ENCODE measurements at places on chromosomes 1 and 21. TPM values are rescaled to one million over a fixed set of nuclear protein-coding genes. Genes with fewer than 3 reads are reported as not detected.
A peak's percentile ranks its signal among the peaks of the same experiment; 100 is the strongest.

DNA sequence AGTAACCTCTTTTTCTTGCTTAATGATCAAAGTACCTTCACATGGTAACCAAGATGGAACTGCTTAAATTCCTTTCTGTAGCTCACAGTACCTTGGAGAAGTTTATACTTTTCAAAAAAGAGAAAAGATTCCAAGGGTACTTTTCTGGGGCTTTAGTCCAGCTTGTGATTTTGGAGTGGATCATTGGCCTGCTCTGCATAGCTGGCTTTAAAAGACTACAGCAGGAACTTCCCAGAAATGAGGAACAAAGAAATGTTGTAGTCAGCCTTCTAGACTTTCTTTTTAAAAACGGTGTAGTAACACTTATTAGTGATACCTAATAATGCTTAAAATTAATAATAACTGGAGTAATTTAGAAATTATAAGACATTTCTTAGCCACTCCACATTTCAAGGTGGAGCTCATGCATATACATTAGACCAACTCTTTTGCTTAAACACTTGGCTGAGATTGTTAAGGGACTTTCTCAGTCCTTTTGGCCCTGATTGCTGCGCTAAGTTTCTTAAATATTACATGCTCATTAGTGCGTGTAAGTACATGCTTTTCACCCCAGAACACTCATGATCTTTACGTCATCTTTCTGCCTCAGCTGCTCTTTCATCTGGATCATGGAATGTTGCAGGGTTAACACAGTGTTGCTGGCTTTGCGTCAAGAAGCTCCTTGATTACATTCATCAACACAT, 57.3 kb downstream of the SDCCAG8 start:
- H3K27ac ChIP-seq, result no peak overlapping the region
- H3K4me3 ChIP-seq, result no peak overlapping the region
- DNase-seq, result no peak
- no peaks in the 10 kb centered on the region for H3K4me1 ChIP-seq
- H3K36me3 ChIP-seq, result peaks cover 2% of the 10 kb centered on the region
- H3K27me3 ChIP-seq, result no peaks in the 10 kb centered on the region

GRCh38 chr1:86231076-86231475, 74.5 kb upstream of the COL24A1 start:
- no peaks in the 10 kb centered on the region for H3K4me1 ChIP-seq
- H3K27me3 ChIP-seq, result no peaks in the 10 kb centered on the region
- no peak overlapping the region for H3K4me3 ChIP-seq
- DNase-seq, result no peak
- no peaks in the 10 kb centered on the region for H3K36me3 ChIP-seq

MNDA gene
- total RNA-seq, result not detected

DNA sequence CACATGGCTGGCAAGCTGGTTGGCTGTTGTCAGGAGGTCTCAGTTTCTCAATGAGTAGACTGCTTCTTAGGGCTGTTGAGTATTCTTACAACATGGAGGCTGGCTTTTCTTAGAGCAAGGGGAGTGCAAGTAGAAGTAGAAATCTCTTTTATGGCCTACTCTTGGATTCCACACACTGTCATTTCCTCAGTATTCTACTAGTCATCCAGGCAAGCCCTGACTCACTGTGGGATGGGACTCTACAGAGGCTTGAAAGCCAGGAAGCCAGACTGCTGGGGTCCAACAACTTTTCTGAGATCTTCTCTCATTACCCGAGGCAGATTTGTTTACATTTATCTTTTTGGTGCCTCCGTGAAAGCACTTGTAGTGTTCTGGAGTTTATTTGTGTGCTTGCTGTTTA, 196.2 kb upstream of the APP start:
- DNase-seq, result no peak
- H3K4me3 ChIP-seq, result no peak overlapping the region
- no peaks in the 10 kb centered on the region for H3K27me3 ChIP-seq
- no peak overlapping the region for H3K27ac ChIP-seq

- DNase-seq, result no peak
- peak overlapping the region; percentile 65 for H3K27ac ChIP-seq
- H3K4me1 ChIP-seq, result peaks cover 5% of the 10 kb centered on the region
- no peak overlapping the region for H3K4me3 ChIP-seq
- no peaks in the 10 kb centered on the region for H3K27me3 ChIP-seq
Measured at GRCh38 chr1:214338212-214338611, 57.3 kb downstream of the SMYD2 start.

DNA sequence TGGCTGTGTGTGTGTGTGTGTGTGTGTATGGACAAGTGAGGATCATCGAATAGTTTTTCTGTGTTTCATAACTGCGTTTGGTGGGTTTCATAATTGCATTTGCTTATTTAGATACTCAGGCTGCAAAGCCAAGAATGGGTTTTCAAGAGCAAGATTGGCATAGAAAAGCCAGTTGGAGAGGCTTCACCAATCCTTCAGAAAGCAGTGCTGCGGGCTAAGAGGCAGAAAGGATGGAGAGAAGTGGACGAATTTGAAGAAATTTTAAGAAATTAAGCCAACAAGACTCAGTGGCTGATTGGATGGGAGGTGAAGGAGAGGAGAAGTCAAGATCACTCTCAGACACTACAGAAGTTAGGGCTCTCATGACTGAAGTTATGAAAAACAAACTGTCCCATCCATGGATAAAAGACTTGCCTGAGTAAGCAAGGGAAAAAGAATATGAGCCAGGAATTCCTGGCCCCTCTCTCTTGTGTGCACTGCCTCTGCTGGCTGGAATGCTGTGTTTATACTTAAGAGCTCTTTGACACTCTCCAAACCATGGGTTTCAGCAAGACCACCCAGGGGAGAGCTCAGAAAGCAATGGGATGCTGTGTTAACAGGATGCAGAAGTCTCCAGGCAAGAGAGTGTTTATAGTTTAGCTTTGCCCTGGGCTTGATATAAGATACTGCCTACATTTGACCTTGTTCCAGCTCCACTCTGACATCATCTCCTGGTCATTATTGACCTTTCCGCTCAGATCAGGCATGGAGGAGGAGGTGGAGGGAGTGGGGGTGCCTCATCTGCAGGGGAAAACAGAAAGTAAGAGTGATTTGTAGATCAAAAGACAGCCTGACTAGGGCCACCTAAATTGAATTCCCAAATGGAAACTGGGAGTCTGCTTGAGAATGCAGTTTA, 232.0 kb upstream of the PLXNA2 start:
- peak; percentile 66 for DNase-seq
- no peak overlapping the region for H3K4me3 ChIP-seq
- no peaks in the 10 kb centered on the region for H3K27me3 ChIP-seq
- no peaks in the 10 kb centered on the region for H3K36me3 ChIP-seq

DNA sequence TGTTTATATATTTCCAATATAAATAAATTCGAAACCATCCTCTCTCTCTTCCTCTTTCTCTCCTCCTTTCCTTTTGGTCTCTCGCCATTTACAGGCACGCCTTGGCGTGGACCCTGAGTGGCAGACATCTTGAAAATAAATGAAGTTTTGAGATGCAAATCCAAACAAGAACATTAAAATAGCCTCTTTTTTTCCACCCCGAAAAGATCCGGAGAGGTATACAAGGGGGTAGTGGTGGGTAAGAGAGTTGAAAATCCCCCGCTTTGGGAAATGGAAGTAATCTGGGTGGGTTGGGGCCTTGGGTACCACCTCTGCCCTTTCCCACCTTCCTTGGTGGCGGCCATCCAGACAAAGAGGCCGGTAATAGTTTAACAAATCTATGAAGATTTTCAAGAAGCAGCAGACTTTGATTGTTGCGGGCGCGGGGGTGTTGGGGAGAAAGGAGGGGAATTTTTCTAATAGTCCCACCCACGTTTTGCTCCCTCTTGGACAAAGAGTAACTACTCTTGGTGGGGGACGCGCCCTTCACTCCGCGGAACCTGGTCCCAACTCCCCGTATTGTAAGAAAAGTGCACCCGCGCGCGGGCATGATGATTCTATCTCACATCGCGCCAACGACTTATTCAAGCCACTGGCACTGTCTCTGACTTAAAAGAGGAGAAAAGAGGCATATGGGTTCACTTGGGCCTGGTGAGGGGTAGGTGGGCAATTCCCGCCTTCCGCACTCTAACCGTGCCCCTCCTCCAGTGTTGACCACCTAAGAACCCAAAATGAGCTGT, 4.0 kb upstream of the FOXD3 start:
- no peak overlapping the region for H3K27ac ChIP-seq
- peaks cover 100% of the 10 kb centered on the region for H3K27me3 ChIP-seq
- H3K4me1 ChIP-seq, result peaks cover 18% of the 10 kb centered on the region
- H3K36me3 ChIP-seq, result no peaks in the 10 kb centered on the region
- no peak overlapping the region for H3K4me3 ChIP-seq

PLA2G5 gene
- 24.9 TPM for total RNA-seq

SPRR2A gene
- not detected for total RNA-seq

OR10K2 gene
- not detected for total RNA-seq

DNA sequence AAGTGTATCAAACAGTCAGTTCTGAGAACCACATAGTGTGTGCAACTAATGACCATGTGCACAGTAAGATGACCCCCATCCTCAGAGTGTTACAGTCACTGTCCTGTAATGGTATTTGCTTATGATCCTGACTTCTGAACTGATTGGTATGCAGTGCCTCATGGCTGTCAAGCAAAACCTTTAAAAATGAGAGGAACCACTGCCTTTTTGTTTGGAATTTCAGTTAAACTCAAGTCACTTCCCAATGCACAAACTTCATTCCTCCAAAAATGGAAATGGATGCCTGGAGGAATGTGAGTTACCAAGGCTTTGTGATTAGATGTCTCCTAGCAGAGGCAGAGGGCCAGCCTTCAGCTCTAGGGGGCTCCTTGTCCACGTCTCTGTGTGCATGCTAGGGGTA, 10.5 kb downstream of the C1orf198 start:
- H3K27me3 ChIP-seq, result no peaks in the 10 kb centered on the region
- peak overlapping the region; percentile 50 for H3K27ac ChIP-seq
- no peak overlapping the region for H3K4me3 ChIP-seq
- DNase-seq, result no peak
- peaks cover 16% of the 10 kb centered on the region for H3K4me1 ChIP-seq

- H3K4me3 ChIP-seq, result no peak overlapping the region
- peaks cover 23% of the 10 kb centered on the region for H3K4me1 ChIP-seq
- H3K27me3 ChIP-seq, result peaks cover 11% of the 10 kb centered on the region
Measured at GRCh38 chr1:53115403-53116306, 26.8 kb downstream of the SLC1A7 start.

GRCh38 chr1:219560856-219561255, 52.0 kb downstream of the ZC3H11B start:
- no peaks in the 10 kb centered on the region for H3K27me3 ChIP-seq
- H3K36me3 ChIP-seq, result no peaks in the 10 kb centered on the region
- no peak for DNase-seq
- no peak overlapping the region for H3K27ac ChIP-seq

TTC22 gene
- 8.5 TPM for total RNA-seq

- no peak overlapping the region for H3K4me3 ChIP-seq
- H3K27me3 ChIP-seq, result no peaks in the 10 kb centered on the region
- no peak for DNase-seq
- no peaks in the 10 kb centered on the region for H3K36me3 ChIP-seq
- H3K4me1 ChIP-seq, result no peaks in the 10 kb centered on the region
Measured at GRCh38 chr1:243394066-243394465, 138.2 kb downstream of the SDCCAG8 start.

CDC20 gene
- 13.6 TPM for total RNA-seq

DNA sequence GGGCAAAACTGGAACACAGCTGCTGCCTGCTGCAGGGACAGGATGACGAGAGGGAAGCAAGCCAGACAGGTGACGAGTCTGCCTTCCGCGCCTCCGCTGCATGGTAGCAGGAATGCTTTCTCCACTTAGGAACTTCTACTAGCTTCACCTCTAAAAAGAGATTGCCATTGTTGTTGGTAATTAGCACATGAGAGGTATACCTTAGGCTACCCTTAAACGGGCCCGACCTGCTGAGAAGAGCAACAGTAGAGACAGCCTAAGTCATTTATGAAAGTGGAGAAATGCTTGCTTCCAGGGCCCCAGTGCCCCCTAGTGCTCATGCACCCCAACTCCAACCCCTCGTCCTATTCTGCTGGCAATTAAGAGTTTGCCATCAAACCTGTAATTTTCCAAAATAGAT, 96.9 kb upstream of the AKT3 start:
- H3K4me1 ChIP-seq, result no peaks in the 10 kb centered on the region
- no peaks in the 10 kb centered on the region for H3K27me3 ChIP-seq
- no peak for DNase-seq
- H3K4me3 ChIP-seq, result no peak overlapping the region
- no peak overlapping the region for H3K27ac ChIP-seq
- no peaks in the 10 kb centered on the region for H3K36me3 ChIP-seq

PCAT6 gene
- total RNA-seq, result 0.60 TPM

DNA sequence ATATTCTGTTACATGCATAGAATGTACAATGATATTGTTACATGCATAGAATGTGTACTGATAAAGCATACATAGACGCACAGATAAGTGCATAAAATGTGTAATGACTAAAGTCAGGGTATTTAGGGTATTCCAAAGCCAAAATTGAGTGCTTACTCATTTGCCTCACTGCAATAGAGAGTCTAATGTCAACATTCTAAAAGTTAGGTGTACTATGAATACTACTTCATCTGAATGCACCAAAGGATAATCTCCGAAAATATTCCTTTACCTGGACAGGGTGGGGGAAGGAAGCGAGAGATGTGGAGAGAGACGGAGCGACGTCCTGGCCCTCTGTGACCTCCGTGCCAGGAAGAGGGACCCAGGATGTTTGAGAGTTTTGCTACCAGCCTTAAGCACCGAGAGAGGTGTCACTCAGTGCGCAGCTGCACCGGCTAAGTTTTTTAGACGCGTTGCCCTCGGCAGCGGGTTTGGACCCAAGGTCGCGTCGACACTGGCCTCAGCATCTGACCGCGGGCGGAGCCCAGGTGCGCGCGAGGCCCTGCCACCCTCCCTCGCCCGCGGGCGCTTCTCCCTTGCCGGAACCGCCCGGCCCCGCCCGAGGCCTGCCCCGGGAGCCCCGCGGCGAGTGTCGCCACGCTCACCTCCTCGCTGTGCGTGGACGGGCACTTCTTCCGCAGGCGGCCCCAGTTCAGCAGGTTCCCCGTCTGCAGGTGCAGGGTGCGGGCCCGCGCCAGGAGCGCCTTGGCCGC, 660 bp downstream of the GCLM start:
- no peaks in the 10 kb centered on the region for H3K36me3 ChIP-seq
- H3K27me3 ChIP-seq, result no peaks in the 10 kb centered on the region
- peak overlapping the region; percentile 68 for H3K4me3 ChIP-seq

AKIRIN1 gene
- 75.1 TPM for total RNA-seq

PRR9 gene
- total RNA-seq, result not detected

ZRANB2 gene
- total RNA-seq, result 69.3 TPM

- no peak overlapping the region for H3K4me3 ChIP-seq
- no peaks in the 10 kb centered on the region for H3K36me3 ChIP-seq
- no peaks in the 10 kb centered on the region for H3K27me3 ChIP-seq
- H3K27ac ChIP-seq, result peak overlapping the region; percentile 74
- peak; percentile 68 for DNase-seq
Measured at GRCh38 chr1:30890502-30891226, 17.9 kb downstream of the SDC3 start.

- no peak for DNase-seq
- no peaks in the 10 kb centered on the region for H3K4me1 ChIP-seq
- H3K27me3 ChIP-seq, result no peaks in the 10 kb centered on the region
- no peak overlapping the region for H3K27ac ChIP-seq
Measured at GRCh38 chr1:162535501-162535900, 26.0 kb upstream of the UAP1 start.

DYRK3 gene
- 6.2 TPM for total RNA-seq
